ENCODE measurements at places on chromosomes 13 and 19.

DNA sequence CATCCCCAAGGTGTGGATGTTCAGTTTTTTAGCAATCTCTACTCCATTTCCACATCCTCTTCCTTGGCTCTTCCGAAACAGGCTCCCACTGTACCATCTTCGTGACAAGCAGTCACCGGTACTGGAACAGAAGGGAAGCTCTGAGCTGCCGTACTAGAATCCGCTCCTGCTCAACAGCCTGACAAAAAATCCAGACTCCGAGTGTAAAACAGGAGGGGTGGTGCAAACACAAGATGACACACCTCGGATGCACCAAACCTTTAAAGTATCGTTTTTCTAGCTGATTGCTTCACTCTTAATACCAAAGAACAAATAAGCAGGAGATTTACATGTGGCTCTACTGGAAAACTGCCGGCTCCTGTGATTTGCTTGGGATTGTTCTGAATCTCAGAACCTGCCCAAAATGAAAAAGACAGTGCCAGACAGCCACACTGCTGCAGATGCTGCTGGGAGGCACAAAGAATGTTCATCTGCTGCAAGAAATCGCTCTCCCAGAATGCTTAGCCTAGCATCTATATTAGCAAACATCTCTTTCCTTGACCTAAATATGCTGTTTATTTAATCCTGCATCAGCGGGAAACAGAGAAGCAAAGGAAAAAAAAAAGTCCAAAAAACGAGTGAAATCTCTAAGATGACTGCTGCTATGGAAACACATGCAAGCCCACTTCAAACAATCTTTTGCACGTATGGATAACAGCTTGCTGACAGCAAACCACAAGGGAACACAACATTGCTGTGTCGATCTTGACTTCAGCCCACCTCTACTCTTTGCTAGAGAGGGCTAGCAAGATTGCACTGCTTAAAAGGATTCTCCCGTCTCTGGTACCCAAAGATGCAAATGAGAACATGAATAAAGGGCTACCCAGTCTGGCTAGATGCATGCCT lies 38.0 kb upstream of the DOCK9 start:
- no peak for DNase-seq

DNA sequence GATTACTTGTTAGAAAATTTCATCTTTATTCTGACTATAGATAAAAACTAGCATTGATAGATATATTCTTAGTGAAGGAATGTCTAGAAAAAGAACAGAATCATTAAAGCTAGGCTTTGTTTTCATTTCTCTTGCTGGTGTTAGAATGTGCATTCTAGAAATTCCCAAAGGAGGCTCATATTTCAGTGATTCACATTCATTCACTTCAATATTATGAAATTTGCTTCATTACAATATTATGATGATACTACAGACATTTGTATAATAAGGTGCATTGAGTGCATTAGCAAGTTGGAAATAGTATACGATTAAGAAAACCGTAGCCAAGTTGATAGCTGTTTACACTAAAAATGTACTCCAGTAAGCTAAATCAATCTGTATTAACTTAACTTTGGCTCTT lies 70.7 kb upstream of the MYCBP2 start:
- no peak for DNase-seq

GRCh38 chr13:71752775-71753513 lies 114.1 kb downstream of the DACH1 start:
- no peak for DNase-seq

DNA sequence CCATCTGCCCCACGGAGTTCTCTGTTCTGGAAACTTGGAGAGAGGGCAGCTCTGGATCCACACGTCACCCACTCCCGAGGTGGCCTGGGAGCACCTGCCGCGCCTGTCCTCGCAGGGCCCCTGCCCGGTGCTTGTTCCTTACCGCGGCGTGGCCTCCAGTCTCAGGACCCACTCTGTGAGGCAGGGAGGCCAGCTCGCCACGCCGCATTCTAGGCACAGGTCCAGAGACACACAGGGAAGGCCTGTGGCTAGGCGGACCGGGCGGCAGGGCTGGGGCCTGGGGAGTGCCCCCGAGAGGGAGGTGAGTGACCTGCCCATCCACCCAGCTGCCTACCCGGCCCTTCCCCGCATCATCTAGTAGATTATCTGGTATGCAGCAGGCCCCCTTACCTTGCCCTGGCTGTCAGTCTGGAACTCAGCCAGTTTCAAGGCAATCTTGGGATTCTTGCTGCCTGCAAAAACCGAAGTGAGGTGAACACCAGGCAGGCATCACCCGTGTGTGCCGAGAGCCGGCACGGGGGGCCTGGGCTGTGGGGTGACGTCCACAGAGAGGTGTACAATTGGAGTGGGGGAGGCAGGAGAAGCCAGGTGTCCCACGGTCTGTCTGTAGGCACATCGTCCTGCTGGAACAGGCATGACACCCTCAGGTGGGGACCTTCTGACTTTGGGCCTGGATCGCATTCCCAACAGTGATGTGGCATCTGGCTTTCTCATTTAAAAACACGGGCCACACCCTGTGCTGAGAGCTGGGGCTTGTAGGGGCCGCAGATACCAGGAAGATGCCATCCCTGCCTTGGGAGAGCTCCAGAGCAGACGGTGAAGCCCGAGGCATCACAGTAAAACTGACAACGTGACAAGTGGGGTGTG lies 23.6 kb downstream of the DPP9 start:
- no peak for DNase-seq

DNA sequence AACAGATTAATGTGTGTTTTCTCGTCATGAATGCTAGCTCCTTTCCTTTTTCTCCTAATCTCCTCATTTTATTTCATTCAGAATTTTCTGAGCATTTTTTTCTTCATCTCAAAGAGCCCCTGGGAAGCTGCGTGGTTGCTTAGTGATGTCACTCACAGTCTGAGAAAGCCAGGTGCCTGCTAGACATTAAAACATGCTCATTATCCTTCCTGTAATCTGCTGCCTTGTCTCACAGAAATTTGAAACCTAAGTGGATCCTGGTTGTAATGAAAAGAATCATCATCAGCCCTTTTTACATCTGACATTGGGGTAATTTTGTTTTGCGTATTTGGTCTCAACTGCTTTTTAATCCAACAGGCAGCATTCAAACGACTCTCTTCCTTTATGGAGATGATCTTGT lies 108.2 kb upstream of the RNF113B start:
- no peak for DNase-seq

DNA sequence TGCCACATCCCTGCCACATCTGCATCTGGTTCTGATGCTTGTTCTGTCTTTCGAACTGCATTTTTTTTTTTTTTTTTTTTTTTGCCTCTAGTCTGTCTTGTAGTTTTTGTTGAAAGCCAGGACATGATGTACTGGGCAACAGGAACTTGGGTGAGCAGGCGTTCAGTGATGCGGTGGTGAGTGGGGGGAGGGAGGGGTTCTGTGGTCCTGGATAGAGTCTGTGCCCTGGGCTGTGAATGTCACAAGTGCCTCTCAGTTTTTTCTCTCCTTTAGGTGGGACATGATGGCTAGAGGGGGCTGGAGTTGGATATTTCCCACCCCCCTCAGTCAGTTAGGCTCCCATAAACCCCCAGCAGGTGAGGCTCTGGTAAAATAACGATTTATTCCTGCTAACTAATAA lies 3.5 kb downstream of the CEACAM4 start:
- no peak for DNase-seq

DNA sequence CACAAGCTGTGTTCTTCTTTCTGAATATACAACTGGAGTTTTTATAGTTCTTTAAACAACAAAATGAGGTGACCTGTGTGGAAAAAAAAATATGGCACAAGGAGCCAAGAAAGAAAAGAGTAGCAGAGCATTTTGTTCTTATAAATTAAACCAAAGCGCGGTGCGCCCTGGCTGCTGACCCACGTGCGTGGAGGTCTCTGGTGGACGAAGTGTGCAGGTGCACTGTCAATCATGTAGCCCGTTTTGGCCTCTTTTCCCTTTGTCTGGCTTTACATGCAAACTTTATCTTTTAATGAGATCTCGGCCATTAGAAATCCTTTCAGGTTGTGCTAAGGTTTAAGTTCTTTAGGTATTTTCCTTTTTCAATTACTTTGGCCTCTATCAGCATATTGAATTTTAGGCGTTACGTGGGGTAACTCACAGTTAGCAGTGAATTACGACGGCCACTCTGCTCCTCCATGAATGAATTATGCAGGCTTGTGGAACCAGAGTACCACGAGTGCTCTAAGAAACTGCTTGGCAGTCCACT lies 443.9 kb upstream of the SLC10A2 start:
- DNase-seq, result no peak

DNA sequence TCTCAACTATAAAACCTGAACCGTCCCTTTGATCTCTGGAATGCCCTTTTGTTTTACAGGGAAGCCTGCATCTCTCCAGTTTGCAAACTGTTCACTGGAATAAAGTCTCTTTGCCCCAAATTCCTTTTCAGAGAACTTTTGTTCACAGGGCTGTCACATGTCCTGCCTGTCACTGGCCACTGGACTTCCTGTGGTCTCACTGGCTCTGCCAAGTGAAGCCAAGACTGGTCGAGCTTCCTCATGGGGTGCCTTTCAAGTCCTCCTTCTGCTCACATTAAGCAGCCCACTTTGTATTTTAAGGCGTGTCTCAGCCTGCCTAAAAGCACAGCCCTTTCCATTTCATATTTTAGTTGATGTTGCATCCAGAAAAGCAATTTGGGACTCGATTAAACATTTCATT lies 215.7 kb downstream of the KATNAL1 start:
- no peak for DNase-seq

Measured in stimulated activated CD4-positive, alpha-beta T cell treated with anti-CD3 and anti-CD28 coated beads, Interleukin-4, amount 100 ng/mL, for 4 hours (primary cell).